ENCODE measurements at places on chromosomes 2 and 18.

DNA sequence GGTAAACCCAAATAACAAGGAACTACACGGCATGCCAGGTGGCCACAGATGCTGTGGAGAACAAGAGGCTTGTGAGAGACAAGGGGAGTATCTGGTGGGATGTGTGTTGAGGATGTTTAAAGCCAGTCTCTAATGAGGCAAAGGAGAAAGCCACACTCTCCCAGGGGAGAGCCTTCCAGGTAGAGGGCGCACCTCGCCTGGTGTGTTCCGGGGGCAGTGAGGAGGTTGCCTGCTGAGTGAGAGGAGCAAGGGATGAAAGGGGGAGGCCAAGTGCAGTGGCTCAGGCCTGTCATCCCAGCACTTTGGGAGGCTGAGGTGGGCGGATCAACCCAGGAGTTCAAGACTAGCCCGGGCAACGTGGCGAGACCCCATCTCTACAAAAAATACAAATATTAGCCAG, 16.2 kb downstream of the SAG start:
- DNase-seq: no peak

GRCh38 chr18:41969881-41970280, 14.8 kb downstream of the PIK3C3 start:
- DNase-seq: no peak

GRCh38 chr2:156635646-156636045, 199.5 kb downstream of the GPD2 start:
- DNase-seq: no peak

DNA sequence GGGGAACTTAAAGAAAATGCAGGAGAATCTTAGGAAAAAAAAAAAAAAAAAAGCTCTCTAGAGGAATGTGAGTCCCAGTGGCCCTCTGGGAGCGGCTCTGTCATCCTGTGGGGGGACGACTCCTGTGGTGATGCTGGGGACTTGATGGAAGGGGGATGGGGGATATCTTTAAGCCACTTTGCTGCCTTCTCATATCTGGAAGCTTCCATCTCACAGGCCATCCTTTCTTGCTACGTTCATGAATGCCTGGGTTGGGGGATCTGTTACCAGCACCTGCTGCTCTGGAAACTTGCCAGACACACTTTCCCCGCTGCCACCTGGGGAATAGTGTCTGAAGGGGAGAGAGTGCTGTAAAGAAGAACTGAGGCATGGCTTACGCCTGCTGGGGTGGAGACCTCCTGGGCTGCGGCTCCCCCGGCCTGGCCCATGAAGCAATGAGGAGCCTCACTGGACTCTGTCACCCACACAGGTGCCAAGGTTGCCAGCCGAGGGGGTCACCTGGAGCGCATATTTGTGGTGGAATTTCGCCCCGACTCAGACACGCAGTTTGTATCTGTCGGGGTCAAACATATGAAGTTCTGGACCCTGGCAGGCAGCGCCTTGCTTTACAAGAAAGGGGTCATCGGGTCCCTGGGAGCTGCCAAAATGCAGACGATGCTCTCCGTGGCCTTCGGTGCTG, 92.8 kb downstream of the RTN4 start:
- no peak for DNase-seq

DNA sequence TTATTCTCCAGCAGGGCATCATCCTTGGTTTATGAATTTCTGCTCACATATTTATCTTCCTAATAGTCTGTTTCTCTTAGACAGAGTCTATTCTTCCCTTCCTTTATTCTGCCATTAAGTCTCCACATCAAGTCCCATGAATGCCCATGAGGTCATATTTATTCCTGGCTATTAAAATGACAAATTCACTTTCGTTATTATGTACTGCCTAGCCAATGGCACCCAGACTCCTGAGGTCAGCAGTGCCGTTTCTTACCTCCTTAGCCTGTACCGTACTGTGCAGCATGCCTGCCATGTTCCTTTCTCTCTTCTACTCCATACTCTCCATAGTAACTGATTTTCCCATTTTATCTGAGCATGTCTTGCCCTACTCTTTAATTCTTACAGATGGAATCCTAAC, 82.3 kb upstream of the SPTBN1 start:
- no peak for DNase-seq

DNA sequence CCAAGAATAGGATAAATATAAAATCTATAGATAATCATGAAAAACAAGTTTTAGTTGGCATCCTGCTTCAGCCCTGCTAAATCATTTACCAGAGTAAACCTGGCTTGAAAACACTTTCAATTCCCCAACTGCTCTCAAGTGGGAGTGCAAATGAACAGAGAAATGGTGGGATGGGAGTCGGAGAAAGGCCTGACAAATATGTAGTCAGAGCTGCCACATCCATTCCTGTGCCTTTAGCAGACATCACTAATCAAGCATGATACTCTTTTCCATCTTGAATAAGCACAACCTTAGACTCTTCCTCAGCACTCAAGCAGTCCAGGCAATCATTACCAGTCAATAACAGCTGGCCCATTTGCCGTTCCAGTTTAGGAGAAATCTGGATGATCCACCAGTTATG, 101.3 kb downstream of the ANKRD44 start:
- no peak for DNase-seq

DNA sequence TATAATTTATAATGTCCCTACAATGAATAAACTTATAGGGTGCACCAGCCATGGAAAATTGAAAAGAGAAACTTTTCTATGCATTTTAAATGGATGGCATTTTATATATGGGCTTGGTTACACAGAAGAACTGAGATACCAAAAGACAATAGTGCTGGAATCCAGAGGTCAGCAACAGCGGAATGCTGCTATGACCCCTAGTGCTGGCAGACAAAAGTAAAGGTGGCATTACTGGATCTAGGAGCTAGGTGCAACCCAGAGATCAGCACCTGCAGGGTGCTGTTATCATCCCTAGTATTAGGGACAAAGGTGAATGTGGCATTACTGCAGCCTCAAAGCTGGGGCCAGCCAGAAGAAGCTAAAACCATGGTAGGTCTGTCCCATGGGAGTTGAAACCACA, 392.7 kb upstream of the ST6GAL2 start:
- DNase-seq: no peak

GRCh38 chr2:128727404-128727803, 408.7 kb upstream of the HS6ST1 start:
- DNase-seq: no peak

- no peak for DNase-seq
Observed at GRCh38 chr2:172049567-172050120, 35.7 kb upstream of the DLX1 start.

DNA sequence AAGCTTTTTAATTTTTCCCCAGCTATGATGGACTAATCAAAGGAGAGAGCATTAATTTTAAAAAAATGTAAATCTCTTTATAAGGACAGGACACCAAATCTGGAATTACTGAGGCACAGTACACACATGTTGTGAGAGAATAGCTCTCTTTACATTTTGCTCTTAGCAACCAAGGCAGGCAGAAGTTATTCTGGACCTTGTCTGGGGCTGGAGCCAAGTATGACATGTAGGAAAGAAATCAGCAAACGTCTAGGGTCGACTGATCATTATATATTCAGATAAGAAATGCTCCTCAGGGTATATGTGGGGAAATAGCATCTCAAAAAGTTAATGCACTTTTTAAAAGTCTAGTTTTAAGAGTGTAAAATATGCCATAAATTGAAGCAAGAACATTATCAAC, 1330.0 kb upstream of the CELF4 start:
- no peak for DNase-seq

- DNase-seq: peak; percentile 53
Observed at GRCh38 chr2:73103018-73103542, 9.7 kb downstream of the RAB11FIP5 start.

DNA sequence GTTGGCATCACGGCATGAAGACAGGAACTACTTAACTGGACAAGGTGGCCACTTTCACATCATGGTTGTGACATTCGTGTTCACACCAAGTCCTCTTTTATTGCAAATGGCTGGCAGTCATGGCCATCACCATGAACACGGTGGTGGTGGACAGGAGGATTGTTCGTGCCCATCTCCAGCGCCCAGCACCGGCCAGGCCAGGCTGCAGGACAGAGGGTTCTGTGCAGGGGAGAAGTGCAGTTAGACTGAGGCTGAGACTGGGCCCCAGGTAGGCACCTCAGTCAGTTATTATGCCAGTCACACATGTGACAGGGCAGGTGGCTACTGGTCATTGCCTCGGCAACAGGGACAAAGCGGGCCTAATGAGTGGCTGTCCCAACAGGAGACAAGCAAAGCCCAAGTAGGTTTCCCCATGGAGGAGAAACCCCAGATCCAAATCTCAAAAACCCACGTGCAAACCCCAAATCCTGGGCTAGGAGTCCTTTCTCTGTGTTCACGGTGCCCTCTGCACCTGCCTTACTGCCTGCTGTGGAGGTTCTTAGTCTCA, 468.1 kb upstream of the MYT1L start:
- no peak for DNase-seq

- no peak for DNase-seq
Observed at GRCh38 chr18:28916456-28916855, 739.5 kb upstream of the CDH2 start.

DNA sequence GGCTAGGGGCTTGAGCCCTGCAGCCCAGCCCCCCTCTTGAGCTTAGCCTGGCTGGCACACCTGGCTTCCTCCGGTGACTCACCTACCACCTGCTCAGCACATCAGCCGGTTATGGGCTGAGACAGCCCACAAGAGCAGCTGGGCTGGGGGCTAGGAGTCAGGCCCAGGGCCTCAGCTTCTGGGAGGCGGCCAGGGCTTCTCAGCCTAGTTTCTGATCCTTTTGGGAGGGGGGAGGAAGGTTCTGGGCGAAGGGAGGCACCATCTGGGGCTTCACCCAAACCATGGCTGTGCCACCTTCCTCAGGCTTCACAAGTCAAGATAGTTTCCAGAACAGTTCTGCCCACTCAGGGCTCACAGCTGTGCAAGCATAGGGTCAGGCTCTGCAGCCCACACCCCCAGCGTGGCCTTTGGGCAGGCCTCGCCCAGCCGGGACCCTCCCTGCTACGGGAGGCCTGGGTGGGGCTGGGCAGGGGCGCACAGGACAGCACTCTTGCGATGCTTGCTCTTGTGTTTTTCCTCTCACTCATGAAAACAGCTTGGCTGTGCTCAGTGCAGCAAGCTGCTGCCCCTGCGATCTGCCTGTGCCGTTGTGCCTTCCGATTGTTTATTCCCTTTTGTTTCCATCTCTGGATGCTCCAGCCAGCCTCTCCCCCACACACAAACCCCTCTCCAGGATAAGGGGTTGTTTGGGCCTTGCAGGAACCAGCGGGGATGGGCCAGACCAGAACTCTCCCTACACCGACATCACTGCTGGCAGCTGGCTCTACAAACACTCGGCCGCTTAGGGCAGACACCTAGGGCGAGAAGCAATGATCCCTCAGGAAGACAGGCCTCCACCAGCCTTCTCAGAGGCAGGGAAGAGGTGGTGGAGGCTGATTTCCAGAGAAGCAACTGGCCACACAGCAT, 26.1 kb upstream of the SEMA4C start:
- DNase-seq: peak; percentile 37

DNA sequence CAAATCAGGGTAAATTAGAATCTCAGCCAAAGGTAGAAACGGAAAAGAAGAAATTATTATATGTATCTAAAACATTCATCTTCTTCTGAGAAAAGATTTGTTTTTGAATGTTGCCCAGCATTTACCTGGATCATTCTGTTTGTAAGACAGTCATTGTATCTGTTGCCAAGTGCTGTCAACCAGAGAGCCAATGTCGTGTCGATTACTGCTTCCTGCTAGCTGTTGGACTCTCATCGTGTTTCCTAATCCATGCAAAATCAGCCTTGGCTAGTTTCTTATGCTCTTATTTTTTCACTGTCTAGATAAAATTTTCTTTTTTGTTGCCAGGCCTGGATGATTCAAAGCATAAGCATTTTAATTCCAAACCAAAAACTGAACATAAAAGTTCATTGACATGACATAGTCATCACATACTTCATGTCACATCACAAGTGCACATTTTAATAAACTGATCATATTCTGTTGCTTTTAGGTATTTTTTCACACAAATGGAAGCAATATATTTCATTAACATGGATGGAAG, 202.3 kb downstream of the KCNH7 start:
- DNase-seq: no peak

DNA sequence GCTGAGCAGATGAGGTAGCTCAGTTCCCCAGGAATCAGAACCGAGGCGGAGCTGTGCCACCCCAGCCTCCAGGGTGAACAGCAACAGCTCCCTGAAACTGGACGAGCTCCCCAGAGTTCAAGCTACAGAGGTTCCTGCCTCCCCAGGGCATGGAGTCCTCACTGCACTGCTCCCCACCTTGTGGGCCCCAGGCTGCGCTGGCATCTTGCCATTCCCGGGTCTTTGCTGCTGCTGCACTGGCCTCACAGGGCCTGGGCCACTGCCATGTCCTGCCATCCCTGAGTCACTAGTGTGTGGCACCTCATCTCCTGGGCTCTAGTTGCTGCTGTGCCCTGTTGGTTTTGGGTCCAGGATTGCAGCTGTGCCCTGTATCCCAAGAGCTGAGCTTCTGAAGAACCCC, 166.9 kb downstream of the SNTG2 start:
- no peak for DNase-seq

All from WERI-Rb-1 (cell line).